ENCODE measurements at places on chromosomes 3 and 15.

DNA sequence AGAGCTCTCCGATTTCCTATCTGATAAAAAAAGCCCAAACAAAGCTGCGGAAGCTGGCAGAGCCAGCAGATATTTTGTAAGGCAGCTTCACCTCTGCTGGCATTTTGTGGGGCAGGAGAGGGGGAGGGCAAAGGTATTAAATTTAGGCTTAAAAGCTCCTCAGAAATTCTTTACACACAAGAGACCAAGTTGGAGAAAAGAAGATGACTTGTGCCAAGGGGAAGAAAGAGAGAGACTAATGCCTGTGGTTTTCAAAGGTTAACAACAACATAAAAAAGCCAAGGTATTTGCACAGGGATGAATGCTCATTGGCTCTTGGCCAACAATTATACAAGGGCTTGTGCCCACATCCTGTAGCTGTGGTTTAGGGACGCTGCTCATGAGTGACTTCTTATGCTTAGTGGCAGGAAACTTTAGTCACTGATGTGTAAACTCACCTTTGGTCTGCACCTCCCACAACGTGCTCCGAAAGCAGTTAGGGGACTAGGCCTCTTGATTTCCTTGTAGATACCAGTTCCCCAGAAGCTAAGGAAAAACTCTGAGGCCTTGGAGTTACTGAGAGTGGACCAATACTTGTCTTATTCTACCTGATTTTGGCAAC, 152.9 kb downstream of the TPRG1 start:
- no peak for DNase-seq

DNA sequence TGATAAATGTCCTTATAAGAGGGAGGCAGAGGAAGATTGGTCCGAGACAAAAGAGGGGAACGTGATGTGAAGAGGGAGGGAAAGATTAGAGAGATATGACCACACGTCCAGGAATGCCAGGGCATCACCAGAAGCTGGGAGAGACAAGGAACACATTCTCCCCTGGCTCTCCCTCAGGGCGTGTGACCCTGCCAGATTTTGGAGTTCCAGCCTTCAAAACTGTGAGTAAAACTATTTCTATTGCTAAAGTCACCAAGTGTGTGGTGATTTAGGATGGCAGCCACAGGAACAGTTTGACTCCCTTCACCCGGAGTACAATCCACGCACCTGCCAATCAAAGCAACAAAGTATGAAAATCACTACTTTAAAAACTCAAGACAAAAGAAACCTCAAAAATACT, 32.1 kb upstream of the TJP1 start:
- DNase-seq: no peak

DNA sequence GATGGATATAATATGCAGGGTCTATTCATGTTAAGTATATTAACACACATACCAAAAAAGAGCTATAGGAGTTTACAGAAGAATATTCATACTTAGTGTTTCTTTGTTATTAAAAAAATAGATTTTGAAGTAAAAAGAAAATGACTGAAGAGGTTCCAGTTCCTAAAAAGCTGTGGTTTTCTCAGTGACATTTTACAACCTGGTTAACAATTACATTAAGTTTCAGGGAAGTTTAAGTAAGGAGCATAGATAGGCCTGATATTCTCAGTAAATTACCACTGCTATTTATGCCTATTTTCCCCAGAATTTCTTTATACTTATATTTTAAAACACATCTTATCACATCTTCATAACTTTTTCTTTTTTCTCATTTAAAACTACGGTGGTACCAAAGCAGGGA, 43.6 kb upstream of the SPTSSB start:
- no peak for DNase-seq

GRCh38 chr15:91965501-91966193, 112.1 kb downstream of the SLCO3A1 start:
- no peak for DNase-seq

DNA sequence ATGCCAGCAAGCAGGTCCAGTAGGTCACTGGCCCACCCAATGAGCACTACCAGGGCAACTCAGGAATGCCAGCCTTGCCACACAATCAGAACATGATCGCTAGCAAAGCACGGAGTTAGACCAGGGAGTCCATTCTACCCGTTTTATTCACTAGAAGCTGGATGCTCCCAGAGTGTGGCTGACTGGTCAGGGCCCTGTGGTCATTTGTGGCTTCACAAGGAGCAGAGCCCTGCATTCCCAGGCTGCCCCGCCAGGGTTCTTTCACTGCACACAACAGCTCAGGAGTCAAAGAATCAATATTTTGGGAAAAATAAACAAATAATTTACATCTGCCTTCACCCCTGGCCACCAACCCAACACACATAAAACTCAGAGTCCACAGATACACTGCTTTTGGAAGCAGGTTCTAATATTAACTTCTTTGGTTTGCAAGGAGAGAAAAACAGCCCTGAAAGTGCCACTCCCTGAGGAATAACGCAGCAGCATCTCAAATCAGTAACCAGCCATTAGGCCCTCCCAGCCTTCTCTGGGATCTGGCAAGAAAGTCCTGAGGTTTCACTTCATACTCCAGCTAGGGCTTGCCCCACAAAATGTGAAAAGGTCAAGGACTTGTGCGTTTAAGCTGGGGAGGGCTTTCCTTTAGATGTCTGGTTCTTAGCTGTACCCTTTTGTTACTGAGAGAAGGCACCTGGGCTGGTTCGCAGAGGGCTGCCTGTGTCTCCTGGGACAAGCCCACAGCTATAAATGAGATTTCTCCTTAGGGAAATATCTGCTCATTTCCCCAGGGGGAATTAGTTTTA, 16.0 kb downstream of the SIAH2 start:
- DNase-seq: no peak

GRCh38 chr15:39798382-39798781, 15.7 kb upstream of the FSIP1 start:
- no peak for DNase-seq
